Stimulated activated CD8-positive, alpha-beta memory T cell treated with anti-CD3 and anti-CD28 coated beads, Interleukin-7, amount 100 ng/mL, for 4 hours (primary cell): ENCODE measurements at places on chromosomes 3 and 15.

- no peak for DNase-seq
These were observed 168.6 kb downstream of the SOX2 start for GRCh38 chr3:181880331-181880730.

GRCh38 chr15:100208921-100209603, 132.7 kb downstream of the ADAMTS17 start:
- no peak for DNase-seq

DNA sequence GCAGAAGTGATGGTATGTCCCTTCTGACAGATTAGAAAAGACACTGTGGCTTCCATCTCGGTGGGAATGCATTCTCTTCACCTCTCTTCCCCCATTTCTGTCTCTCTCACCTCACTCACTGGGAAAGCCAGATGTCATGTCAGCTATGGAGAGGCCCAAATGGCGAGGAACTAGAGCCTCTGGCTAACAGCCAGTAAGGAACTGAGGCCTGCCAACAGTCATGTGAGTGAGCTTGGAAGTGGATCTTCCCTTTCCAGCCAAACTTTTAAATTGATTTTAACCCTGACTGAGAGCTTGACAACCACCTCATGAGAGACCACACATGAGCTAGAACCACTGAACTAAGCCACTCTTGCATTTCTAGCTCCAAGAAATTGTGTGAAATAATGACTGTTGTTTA, 35.2 kb upstream of the CDAN1 start:
- DNase-seq = no peak

GRCh38 chr3:65776081-65776480, 262.6 kb downstream of the MAGI1 start:
- DNase-seq = no peak

- no peak for DNase-seq
These were observed 124.9 kb upstream of the PRR20G start for GRCh38 chr3:127412578-127413317.

GRCh38 chr15:84003791-84004503, 231.6 kb upstream of the GOLGA6L4 start:
- no peak for DNase-seq

GRCh38 chr15:70604666-70605315, 158.6 kb downstream of the UACA start:
- no peak for DNase-seq

DNA sequence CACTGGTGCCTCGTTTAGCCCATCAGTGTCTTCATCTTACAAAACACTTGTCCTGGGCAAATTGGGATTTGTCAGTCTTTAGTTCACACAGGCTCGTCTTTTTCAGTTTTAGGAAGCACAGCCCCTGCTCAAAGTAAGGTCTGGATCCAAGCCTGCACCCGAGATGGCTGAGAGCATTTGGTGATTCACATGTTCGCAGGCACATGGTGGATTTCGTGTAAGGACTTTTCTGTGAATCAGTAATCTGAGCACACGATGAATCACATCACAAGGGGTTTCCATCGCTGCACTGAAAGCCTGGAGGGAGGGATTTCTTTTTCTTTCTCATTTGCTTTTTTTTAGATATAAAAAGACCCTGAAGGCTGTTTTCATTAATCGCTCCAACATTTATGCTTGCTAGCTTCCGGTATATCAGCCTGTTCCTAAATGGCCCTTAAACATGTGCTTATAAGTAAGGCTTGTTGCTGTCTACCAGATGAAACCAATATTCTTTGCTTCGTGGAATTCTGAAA, 435.6 kb upstream of the ATP10A start:
- DNase-seq = no peak

DNA sequence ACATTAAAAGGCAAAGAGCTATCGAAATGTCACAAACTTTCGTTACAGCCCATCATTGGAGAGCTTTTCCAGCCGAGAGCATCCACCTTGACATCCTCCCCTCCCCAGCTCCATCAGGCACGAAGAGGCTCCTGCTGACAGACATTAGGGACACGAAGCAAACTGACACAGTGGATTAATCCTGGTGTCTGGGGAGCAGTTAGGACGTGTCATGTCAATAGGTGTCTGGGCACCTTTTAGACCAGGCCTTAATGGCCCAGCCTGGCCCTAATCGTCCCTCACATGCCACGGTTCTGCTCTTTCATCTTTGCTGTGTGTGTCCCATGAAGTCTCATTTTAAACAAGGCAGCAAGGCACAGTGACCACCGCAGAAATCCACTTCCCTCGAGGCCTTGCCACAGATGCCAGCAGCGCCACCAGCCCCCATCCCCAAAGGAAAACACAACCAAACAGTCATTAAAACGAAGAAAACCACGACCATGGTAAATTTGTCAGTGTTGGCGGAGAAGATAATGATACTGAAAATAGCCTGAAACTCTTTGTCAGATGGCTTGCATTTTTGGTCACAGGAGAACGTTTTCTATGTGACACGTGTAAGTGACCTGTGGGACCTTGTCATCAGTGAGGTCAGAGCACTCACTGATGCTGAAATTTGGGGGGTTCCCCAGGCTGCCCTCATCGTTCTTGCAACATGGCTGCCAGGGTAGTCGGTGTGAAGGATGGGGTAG, 16.3 kb upstream of the PCSK6 start:
- no peak for DNase-seq

GRCh38 chr15:93683651-93684050, 547.7 kb upstream of the MCTP2 start:
- DNase-seq = no peak

- DNase-seq = no peak
These were observed 65.1 kb downstream of the CD200R1L start for GRCh38 chr3:112781599-112781998.

GRCh38 chr3:73557986-73558726, 66.6 kb downstream of the PDZRN3 start:
- no peak for DNase-seq

- no peak for DNase-seq
These were observed 24.7 kb downstream of the LYSMD4 start for GRCh38 chr15:99708563-99708962.

GRCh38 chr3:194962056-194962455, 276.4 kb downstream of the FAM43A start:
- no peak for DNase-seq

- DNase-seq = no peak
These were observed 15.6 kb downstream of the ZNF710 start for GRCh38 chr15:90016721-90017120.

- DNase-seq = no peak
These were observed 259.2 kb downstream of the SLCO3A1 start for GRCh38 chr15:92112711-92113110.

DNA sequence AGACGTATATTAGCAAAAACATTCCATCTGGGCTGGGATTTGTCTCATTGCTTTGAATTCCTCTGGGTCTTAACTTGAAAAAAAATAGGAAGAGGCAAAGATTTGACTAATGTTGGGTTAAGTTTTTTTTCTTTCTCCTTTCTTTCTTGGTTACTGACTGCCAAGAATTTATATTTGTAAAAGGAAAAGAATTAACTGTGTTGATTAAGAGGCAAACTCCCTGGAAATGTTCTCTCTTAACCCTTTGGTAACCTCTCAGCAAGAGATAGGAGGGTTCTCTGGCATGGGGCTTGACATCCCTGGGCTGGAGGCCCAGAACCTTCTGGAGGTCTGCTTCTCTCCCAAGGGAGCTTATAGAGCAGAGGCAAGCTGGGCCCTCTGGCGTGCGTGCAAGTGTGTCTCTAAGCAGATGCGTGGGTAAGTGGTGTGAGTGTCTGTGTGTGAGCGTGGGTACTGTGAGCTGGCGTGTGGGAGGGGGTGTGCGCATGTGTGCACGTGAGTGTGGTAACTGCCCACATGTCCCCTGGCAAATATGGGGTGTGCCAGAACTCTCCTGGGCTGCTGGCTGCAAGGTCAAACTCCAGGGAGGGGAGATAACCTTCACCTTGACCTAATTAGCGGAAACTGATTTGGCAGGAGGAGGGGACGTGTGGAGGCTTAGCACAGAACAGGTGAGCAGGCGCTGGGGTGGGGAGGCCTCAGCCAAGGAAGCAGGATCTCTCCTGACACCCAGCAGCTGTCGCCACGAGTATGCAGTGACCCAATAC, 49.4 kb upstream of the MAGEF1 start:
- DNase-seq = no peak

- peak; percentile 71 for DNase-seq
These were observed at the start of gene TBC1D2B for GRCh38 chr15:78077053-78077870. TBC1D2B (minus strand) TSS chr15:78077711; CDS start chr15:78077652, 59 bp downstream.

DNA sequence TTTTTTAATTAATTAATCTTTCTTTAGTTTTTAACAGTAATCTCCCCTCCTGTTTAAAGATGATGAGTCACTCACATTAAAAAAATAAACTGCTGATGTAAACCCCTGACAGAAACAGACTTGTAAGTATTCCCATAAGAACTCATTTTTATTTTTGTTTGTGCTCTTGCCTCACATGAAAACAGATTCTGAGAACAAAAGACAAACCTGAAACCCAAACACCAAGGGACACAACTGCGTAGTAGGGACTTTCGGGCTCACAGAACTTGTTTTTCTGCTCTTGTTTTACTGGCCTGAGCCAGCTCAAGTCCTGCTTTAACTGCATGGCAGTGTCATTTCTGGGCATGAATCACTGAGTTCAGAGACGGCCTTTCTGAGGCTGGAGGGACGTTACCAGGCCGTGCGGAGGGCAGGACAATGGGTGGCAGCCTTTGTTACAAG, 600.8 kb downstream of the FOXP1 start:
- no peak for DNase-seq
